Vagina (tissue), 2 donors: ENCODE measurements at places on chromosomes 6 and 20.

- DNase-seq, result no peak
Measured at GRCh38 chr6:44219815-44220784, 3.3 kb upstream of the SLC29A1 start.

DNA sequence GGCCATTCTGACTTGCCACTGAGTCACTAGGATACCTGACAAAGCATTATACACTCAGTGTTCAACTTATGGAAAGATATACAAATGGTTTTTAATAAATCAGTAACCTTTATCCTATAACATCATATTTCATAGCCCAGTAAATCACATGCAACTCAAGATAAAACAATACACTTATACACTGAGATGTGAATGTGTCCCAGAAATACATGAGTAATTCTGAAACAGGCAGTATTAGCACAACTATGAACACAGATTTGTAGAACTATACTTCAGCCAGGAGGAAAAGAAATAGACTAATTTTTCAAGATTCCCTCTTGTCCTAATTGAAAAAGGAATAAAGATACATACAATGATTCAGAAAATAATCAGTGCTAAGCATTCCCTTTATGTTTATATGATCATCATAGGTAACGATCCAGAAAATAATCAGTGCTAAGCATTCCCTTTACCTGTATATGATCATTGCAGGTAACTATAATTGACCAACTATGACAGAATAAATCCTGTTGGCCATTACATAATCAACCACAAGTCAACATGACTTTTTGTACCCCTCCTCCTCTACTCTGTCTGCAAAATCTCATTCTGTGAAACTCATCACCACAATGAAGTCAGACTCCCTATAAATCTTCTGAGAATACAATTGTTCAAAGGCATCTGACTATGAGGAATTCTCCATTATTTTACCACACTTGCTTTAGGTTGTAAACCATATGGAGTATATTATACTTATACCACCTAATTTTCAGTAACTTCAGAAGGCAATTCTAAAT lies 30.3 kb downstream of the HACE1 start:
- no peak for DNase-seq

DNA sequence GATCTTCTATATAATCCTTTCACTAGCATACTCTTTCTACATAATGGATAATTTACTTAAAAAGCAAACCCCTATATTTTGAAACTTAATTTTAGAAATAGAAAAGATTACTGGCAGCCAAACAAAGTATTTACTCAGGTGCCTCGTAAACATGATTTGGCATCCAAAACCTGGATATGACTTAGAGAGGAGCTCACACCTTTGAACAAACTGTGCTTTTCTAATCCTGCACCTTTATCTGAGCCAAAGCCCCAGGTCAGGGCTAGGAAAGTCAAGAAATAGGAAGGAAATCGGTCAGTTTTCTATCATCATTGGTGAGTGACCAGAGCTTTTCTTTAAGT lies 170.9 kb downstream of the PHF3 start:
- DNase-seq, result no peak

DNA sequence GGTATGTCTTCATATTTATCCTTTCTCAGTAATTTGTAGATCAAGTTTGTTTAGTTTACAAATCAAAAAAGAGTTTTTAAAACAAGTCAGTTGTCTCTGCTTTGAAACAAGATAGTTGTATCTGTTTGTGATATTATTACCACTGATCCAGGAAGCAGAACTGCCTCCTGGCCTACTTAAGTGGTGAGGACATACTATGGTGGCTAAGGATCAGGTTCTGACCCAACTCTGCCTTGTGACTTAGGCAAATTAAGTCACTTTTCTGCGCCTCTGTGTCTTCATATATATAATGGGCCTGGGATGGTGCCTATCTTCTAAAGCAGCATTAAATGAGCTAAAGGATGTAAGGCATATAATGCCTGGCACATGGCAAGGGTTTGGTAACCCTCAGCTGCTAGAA lies 8.7 kb downstream of the ANKS1A start:
- no peak for DNase-seq

- DNase-seq, result no peak
Measured at GRCh38 chr6:158050955-158051354, 69.3 kb downstream of the SYNJ2 start.

GRCh38 chr20:1775117-1775516 lies 117.5 kb upstream of the SIRPG start:
- DNase-seq, result no peak

DNA sequence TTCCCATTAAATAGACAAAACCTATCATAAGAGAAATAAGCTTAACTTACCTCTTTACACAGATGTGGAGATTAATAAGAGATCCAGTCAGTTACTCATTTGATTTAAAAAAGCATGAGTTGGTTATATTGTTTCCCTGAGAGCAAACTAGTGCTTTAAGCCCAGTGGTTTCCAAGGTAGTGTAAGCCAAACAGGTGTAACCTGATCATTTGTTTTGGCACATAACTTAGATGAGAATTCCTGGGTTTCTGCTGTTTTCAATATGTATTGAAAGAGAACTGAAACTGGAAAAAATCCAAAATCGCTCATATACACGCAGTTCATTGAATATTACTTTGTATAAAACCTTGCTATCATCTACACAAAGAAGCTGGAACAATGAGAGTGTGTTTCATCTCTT lies 30.5 kb upstream of the SMIM8 start:
- no peak for DNase-seq

GRCh38 chr6:134312038-134312660 lies 5.8 kb downstream of the SGK1 start:
- no peak for DNase-seq

DNA sequence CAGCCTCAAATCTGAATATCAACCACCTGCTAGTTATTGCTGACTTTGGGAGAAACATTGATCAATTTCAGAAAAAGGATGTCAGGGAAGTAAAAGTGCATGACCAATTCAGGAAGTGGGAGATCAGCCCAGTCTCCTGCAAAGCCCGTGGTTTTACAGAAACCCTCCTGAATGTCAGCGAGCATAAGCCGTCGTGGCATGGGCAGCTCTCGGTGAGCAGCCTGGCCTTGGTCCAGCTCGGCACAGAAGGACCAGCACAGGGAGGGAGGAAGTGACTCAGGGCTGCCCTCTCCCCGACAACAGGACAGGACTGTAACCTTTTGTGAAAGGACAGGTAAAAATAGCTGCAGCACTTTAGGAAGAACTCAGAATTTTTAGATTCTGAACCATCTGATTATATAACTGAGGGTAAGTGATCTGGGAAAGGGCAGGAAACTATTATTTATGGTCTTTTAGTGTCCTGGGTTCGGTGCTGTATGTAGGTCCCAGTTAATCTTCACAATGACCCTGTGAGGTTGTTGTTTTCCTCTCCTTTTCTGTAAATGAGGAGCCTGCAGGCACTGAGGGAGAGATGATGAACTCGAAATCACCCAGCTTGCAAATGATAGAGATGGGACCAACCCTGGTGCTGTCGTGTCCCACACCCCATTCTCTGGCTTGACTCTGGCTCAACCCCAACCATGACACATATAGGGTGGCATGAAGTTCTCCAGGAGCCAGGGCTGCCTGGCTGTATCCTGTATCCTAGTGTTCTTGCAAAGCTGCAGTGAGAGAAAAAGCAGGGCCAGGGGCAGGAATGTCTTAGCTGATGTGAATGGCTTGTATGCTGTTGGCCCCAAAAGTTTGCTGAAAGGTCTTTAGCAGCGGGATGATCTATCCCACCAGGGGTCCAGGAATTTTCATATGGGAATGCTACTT lies 37.6 kb downstream of the NRN1 start:
- no peak for DNase-seq

- DNase-seq, result no peak
Measured at GRCh38 chr6:82045965-82046756, 201.4 kb downstream of the IBTK start.

- no peak for DNase-seq
Measured at GRCh38 chr6:43648248-43648647, 3.4 kb downstream of the RSPH9 start.

- DNase-seq, result no peak
Measured at GRCh38 chr20:20783450-20783849, 71.0 kb upstream of the RALGAPA2 start.

GRCh38 chr20:20743511-20744169 lies 31.2 kb upstream of the RALGAPA2 start:
- DNase-seq, result no peak

DNA sequence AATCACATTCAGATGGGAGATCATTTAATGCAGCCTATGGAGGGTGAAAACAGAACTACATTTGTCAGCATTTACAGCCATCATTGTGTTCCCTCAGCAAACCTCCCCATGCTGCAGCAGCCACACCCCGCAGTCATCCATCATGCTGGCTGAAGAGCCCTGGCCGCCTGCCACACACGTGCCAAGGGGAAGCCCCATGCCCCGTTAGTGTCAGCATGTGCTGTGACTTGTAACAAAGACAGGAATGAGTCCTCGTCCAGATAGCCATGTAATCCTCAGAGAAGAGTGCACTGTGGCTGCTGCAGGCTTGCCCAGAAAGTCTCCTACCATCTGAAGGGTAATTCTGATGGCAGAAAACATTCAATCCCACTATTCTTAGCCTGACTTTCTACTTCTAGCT lies 1097.8 kb downstream of the KIF16B start:
- no peak for DNase-seq

- DNase-seq, result no peak
Measured at GRCh38 chr6:163983679-163984078, 569.2 kb downstream of the QKI start.

DNA sequence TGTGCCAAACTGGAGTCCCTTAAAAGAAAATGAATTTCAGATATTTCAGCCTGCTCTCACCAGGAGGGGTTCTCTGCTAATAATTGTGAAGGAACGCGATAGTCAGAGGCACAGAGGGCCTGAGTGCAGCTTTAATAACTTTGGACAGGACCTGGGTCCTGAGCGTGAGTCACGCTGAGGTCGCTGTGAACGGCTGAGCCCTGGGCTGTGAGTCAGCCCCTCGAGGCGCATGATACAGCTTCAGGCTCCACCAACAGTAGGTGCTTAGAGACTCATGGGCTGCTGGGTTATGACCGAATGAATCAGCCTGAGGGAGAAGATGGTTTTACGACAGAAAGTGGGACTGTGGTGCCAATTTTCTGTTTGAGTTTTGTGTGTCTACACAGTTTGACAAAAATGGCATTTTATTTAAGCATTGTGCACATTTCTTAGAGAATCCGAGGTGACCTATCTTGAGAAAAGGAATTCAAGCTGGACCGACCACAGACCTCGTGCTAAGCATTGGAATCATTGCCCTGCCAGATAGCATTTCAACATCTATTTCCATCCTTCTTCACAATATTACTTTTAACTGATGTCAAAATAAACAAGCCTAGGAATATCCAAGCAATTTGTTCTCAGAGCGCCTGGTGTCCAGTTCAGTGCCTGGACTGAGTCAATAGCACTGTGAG lies 183.0 kb downstream of the THBS2 start:
- no peak for DNase-seq

DNA sequence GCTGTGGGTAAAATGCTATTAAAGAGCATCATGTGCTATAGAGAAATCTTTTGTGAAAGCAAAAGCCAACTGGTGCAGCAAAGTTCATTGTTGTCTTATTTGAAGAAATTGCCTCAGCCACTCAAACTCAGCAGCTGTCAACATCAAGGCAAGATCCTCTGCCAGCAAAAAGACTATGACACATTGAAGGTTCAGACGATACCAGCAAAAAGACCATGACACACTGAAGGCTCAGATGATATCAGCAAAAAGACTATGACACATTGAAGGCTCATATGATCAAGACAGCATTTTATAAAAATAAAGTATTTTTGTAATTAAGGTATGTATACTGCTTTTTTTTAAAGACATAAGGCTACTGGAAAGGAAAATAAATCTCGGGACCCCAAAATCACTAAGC lies 118.4 kb upstream of the RUNX2 start:
- DNase-seq, result no peak

DNA sequence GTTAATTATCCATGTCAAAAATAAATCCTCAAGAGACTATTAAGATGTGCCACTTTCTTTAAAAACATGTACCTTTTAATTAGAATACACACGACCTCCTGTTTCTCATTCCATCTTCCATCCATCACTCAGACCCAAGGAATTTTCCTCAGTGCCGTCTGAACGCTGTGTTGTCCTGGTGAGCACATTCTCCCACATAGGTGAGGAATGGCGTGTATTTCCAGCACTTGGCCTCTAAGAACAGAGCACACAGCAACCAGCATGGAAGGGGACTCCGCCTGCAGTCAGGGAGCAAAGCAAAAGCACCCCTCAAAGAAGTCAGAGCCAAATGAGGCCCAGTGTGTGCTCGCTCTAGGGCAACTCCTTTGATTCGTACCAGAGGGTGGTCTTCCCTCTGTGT lies 45.9 kb downstream of the TBXT start:
- no peak for DNase-seq

GRCh38 chr6:829656-830055 lies 136.7 kb upstream of the EXOC2 start:
- DNase-seq, result no peak

- no peak for DNase-seq
Measured at GRCh38 chr6:16596616-16597331, 164.5 kb downstream of the ATXN1 start.

- DNase-seq, result no peak
Measured at GRCh38 chr6:1608222-1609040, 1.3 kb upstream of the FOXC1 start.

DNA sequence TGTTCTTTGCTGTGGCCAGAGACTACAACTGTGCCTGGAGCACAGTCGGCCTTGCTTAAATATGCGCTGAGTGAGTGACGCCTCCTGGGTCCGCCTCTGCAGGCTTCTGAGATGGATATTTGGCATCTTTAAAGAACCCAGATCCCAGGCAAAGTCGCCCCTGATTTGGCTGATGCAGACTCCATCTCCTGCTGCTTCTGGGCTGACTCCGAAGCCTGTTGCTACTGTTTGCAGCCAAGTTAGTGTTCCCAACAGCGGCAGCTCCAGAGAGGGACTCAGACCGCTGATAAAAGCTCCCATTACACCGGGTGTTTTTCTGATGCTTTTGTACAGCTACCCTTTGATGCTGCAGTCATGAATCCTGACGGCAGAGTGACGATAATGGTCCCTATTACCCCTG lies 83.0 kb upstream of the SULF2 start:
- DNase-seq, result no peak

GRCh38 chr6:133855276-133855990 lies 33.5 kb upstream of the TCF21 start:
- no peak for DNase-seq

- no peak for DNase-seq
Measured at GRCh38 chr6:148737806-148738205, 9.0 kb upstream of the UST start.

- no peak for DNase-seq
Measured at GRCh38 chr6:31905041-31905440, 3.2 kb upstream of the ZBTB12 start.

- DNase-seq, result no peak
Measured at GRCh38 chr6:146753306-146753705, 154.5 kb downstream of the ADGB start.

- peak; percentile 79 for DNase-seq
Measured at GRCh38 chr20:13322621-13323020, 101.5 kb downstream of the ISM1 start.

GRCh38 chr6:19838442-19839236 lies 1.5 kb downstream of the ID4 start:
- DNase-seq, result no peak

GRCh38 chr20:32021091-32021490 lies 10.9 kb downstream of the CCM2L start:
- no peak for DNase-seq

GRCh38 chr6:12849809-12850198 lies 133.2 kb downstream of the PHACTR1 start:
- no peak for DNase-seq

GRCh38 chr6:111784433-111784832 lies 88.8 kb downstream of the FYN start:
- no peak for DNase-seq
